ENCODE measurements at places on chromosomes 1 and 21.
A peak's percentile ranks its signal among the peaks of the same experiment; 100 is the strongest.

DNA sequence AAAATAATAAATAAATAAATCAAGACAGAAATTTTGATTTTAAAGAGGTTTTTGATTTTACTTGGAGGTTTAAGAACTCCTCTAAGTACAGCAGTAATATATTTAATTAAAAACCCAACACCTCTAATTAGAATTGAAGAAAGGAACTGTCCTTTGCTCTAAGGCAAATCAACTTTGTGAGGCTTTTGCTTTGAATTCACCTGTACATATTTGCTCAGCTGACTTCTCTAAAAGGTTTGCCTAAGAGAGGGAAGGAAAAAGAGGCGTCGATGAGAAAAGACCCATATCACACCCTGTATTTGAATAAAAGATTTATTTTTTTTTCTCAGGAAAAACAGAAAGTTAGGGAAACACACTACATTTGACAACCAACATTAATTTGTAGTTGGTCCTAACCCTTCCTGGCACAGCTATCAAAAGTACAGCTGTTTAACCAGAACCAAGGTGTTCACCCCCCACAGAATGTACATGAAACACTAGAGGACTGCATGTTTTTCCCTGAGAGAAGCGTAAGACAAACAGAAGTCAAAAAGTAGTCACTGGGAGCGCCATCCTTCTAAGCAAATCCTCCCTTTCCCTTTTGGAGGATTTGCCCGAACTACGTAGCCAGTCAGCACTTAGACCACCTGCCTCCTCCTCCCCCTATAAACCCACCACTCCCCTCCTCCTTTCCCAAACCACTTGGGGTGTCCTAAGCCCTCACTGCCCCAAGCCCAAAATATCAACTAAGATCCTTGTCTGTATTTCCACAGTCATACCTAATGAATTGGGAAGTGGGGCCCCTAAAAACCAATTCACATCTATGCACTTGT is 4.9 kb downstream of the MCL1 start:
- DNase-seq, result no peak

DNA sequence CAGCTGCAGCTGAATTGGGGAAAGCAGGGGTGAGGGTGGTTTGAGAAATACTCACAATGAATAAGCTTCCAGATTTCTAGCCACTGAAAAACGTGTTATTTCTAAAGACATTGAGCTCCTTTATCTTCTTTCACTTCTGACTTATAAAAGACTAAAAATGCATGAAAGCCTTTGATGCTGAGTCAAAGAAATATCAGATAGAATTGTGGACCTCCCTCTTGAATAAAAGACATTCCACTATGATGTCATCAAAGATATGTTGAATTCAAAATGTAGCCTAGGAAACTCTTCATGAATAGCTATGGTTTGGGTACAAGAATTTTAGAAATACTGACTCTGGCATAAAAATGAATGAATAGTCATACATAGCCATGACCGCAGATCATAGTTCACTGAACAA is 44.7 kb upstream of the COL24A1 start:
- no peak for DNase-seq

DNA sequence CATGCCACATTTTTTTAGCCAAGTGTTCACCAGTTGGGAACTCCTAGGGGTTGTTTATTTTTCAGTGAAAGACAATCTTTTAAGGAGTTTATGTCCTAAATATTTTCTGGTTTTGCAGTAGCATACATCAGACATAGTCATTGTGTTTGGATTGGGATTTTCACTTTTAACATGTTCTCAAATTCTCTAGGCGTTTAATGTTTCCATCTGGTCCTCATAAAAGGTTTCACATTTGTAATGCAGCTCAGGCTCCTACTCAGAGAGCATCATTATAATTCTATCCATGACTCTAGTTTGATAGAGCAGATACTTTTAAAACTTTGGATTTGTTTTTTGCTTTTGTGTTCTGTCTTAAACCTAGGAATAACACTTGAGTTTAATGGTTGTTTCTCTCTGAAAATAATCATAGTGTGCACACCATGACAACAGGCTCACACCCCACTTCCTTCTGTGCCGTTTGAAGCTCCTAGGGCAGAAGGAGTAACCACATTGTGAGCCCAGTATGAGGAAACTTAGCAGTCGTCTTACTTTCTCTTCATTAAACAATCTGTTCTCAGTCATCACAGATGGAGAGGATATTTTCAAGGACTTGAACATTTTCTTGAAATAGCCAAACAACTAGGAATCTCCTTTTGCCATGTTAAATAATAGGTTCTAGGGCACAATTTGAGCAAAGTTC is 219.6 kb downstream of the PDE4B start:
- no peak for DNase-seq

DNA sequence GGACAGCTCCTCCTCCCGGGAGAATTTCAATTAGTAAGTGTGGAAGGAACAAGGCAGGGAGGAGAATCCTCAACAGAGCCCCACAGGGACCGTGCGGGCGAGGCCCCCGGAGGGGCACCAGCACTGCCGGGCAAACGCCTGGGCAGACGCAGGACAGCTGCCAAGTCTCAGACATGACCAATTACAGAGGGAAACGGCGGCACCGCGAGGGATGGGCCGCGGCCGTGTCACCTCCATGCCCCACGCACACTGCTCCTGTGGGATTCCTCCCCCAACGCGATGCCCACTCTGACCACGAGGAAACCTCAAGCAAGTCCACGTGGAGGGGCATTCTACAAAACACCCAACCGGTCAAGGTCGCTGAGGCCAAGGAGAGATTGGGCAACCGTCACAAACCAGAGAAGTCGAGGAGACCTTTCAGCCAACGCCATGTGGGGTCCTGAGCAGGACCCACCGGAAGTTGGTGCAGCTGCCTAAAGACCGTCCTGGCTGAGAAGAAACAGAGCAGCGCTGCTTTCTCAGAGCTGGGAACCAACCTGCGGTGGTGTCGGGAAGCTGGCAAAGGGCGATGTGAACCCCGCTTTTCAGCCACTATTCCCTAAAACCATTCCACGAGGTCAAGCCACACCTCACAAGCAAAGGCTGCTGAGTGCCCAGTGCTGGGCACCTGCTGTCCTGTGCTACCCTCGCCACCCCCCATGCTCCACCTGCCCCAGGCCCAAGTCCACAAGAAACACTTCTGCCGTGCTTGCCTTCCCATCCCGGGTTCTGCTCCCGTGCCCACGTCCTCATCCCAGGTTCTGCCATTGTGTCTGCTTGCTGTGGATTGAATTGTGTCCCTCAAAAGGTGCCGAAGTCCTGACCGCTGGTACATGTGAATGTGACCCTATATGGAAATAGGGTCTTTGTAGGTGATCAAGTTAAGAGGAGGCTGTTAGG is 1.4 kb upstream of the KRTAP10-4 start:
- DNase-seq, result no peak

- peak; percentile 36 for DNase-seq
Measured at GRCh38 chr21:17660452-17660851, 47.8 kb upstream of the BTG3 start.

DNA sequence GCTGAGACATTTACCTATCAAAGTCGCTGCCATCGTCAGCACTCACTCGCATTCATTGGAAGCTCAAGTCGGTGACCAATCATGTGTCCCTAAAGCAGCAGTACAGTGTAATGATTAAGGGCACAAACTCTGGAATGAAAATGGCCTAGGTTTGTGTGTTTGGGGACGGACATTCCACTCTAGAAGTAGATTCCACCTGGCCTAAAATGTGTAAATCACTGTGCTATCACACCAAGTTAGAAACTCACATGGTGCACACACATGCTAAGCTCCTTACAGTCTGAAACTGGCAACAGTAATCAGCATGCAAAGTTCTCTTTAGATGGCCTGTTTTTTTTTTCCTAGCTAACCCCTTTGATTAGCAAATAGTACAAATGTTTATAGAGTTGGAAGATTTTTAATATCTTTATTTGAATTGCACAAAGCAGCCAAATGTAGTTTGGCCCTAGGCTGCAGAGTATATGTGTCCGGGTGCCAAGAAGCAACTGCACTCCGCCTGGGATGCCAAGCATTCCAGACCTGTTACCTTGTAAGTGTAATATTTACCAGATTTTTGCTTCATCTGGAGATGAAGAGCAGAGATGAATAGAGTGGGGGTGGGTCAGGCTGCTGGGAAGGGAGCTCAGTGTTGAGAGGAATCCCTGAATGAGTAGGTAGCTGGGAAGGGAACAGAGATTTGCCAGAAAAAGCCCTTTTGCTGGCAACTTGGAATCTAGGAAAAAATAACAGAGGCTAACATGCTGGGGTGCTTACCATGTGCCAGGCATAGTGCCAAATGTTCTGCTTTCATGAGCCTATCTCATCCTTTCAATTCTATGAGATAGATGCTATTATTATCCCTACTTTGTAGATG is 35.2 kb downstream of the TGFB2 start:
- DNase-seq, result peak; percentile 16

GRCh38 chr1:201736707-201737320 is 92.1 kb upstream of the IPO9 start:
- DNase-seq, result no peak

GRCh38 chr21:43854773-43855633 is 10.0 kb upstream of the AGPAT3 start:
- no peak for DNase-seq

DNA sequence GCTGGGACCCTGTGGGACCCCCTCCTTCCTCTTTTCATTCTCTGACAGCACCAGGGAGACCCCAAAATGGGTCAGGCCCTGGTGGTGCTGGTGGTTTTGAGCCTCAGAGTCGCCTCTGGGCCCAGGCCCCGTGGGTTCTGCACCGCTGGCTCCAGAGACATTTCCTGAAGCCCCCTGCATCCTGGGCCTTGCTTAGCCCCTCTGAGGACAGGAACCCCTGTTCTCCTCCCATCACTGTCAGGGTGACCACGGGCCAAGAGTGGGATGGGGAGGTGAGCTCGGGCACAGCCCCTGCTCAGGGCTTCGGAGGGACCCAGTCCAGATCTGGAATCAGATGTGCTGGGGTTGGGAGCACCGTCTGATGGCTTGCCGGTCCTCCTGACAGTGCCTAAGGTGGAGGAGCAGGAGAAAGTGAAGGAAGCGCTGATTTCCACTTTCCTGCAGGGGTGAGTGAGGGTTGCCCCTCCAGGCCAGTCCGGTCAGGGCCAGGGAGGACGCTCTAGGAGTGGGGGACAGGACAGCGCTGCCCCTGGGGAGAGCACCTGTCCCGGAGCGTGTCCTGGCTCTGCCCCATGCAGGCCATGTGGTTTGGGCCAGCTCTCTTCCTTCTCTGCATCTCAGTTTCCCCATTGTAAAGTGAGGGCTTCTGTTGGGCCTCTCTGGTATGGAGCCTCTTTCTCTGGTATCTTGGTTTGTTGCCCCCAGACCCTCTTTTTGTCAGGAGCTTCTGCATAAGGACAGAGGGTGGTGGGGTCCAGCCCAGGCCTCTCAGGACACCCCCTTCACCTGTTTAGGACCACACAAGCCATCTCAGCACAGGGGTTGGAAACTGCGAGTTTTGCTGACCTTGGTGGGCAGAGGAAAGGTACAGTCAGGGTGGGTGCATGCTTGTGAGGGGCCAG is 71.0 kb downstream of the TRIM11 start:
- no peak for DNase-seq

DNA sequence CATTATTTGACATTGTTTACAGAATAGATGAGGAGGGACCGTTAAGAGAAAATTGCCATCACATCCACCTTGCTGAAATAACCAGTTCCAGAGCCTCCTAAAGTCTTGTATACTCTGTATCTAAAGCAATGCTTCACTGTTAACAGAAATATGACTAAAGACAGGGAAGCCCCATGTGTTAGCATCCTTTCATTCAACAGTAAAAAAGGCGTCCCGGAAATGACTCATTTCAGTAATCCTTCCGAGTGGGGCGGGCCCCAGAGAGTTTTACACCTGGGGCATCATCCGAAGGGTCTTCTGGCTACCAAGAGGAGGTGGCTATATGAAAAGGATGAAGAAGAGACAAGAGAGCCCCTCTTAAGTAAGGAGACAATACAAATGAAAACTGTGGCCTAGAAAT is 227.2 kb downstream of the SLC45A1 start:
- no peak for DNase-seq

DNA sequence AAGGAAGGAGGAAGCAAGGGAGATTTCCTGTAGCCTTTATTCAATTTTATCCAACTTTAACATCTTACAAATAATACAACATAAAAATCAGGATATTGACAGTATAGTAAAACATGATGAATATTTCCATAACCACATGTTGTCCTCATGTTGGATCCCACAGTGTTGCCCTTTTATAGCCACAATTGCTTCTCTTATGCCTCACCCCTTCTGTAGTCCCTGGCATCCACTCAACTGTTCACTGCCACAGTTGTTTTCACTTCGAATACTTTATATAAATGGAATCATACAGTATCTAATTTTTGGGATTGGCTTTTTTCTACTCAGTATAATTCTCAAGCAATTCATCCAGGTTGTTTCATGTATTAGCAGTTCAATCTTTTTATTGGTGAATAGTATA is 44.8 kb downstream of the SRSF11 start:
- DNase-seq, result no peak

DNA sequence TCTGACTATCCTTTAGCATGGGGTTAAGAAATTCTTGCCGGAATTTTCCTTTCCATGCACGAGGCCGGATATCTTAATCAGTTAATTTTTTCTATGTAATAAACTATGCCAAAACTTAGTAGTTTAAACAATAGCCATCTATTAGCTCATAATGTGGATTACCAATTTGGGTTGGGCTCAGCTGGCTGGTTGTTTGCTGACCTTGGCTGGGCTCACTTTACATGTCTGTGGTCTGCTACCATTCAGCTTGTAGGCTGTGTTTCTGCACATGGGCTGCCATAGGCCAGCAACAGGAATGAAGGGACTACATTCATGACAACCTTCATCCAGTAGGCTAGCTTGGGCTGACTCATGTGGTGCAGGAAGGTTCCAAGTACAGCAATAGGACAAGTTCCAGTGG is 56.0 kb upstream of the NTPCR start:
- DNase-seq, result no peak

DNA sequence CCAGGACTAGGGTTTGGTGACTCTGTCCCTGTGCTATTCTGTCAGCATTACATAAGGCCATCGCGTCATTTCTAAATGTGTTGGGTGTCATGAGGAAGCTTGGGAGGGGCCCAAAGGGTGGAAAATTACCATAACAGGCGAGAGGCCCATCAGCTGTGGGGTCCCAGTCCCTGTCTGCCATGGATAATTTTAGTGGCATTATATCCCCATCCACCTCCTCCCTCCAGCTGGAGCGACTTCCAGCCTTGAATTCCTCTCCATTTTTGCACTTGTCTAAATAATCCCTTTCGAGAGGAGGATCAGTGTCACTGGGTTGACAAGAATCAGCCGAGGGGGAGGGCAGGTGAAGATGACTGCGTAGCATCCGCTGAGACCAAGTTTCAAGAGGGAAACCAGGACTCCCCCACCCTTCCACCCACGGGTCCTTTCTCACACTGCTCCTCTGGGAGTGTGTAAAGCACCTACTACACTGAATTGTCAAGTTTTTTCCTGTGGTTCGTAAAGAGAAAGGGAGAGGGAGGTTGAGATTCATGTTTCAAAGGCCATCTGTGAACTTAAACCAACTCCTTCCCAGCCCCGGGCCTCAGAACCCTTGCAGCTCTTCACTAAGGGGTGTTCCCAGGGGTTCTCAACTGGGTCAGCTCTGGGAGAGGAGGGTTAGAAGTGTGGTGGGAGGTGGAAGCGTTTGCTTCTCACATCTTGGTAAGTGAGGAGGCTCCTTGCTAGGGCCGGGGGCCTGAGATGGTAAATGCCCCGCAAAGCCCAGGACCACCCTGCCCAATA is 29.2 kb downstream of the VASH2 start:
- no peak for DNase-seq
